ENCODE measurements at places on chromosomes 6 and 20.

- DNase-seq: no peak
Observed at GRCh38 chr6:19035461-19036195, 648.5 kb downstream of the RNF144B start.

GRCh38 chr6:150895928-150896632 lies 30.6 kb downstream of the MTHFD1L start:
- no peak for DNase-seq

GRCh38 chr6:93562582-93562981 lies 143.2 kb upstream of the EPHA7 start:
- no peak for DNase-seq

- DNase-seq: no peak
Observed at GRCh38 chr6:78995946-78996345, 82.1 kb downstream of the PHIP start.

- no peak for DNase-seq
Observed at GRCh38 chr6:142940487-142940886, 4.5 kb downstream of the HIVEP2 start.

- DNase-seq: no peak
Observed at GRCh38 chr6:9710574-9710973, 704.3 kb downstream of the TFAP2A start.

- DNase-seq: no peak
Observed at GRCh38 chr6:1297746-1298145, 14.2 kb upstream of the FOXQ1 start.

DNA sequence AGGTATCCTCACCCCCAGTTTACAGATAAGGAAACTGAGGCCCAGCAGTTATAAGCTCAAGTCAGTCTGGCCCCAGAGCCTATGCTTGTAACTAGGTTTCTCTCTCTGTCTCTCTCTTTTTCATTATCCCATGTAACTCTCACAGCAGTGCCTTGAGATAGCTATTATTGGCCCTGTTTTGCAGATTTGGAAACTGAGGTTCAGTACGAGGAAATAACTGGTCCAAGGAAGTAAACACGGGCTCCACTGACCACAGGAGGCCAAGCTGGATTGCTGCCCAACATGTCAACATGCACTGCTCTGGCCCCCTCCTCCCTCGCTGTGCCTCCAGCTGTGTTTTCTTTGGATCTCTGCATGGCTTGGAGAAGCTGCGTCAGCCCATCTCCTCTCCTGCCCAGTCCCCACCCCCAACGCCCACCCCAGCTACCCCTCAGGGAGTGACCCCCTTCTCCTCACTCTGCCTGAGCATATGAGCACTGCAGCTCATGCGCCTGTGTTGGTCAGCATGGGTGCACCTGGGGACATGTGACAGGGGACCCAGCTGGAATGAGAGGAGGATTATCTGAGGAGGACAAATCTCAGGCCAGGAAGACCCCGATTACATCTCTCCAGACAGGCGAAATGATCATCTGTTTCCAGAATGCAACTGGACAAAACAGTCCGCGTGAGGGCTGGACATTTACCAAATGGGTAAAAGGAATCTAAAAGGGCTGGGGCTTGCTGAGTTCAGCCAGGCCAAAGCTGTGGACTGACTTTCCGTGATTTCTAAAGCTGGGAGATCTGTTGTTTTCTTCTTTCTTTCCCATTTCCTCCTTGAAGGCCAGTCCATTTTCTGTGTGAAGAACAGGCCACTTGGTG lies 7.8 kb upstream of the PLTP start:
- no peak for DNase-seq

DNA sequence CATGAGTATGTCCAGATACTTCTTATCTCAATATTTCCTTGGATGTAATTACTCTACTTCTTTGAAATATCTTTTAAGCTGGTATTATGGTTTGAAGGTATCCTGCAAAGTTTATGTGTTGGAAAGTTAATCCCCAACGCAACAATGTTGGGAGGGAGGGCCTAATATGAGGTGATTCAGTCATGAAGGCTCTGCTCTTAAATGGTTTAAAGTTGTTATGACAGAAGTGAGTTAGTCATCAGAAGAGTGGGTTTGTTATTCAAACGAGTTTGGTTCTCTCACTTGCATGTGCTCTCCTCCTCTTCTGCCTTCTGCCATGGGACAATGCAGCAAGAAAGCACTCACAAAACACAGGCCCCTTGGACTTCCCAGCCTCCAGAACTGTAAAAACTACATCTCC lies 176.3 kb downstream of the KCNQ5 start:
- DNase-seq: no peak

GRCh38 chr6:137868721-137869548 lies 1.9 kb downstream of the TNFAIP3 start:
- DNase-seq: no peak

- peak; percentile 94 for DNase-seq
Observed at GRCh38 chr20:38671186-38671585, 53.1 kb upstream of the SLC32A1 start.

DNA sequence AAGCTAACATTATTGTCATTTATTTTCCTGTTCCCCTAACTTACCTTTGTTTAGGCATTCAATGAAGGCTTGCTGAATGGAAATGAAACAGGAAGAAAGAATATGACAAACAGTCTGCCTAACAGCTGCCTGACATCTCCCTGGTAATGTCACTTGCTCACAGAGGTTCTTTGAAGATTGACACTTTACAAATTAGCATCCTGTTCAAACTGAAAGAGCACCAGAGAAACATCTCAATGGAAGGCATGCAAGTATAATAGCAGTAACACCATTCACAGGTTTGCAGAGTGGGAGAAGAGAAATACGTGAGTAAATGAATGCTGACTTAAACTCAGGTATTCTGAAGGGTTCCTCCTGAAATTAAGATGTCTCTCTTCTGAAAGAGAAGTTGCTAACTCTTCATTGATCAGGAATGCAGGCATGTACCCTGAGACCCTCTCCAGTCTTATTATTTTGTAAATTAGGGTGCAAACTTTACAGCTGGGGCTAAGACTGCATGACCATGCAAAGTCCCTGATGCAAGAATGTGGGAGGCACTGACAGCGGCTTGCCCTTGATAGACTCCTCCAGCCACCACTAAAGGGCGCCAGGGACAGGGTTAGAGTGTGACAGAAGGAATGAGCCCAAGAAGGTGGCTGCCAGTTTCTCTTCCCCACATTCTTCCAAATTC lies 1.3 kb upstream of the SMLR1 start:
- no peak for DNase-seq

Data from NCI-H1436 treated with DMSO at 0.1 percent for 48 hours (cell line).